Islet precursor cell (in vitro differentiated cells): ENCODE measurements at places on chromosomes 1 and 21.
A peak's percentile ranks its signal among the peaks of the same experiment; 100 is the strongest.

- no peak for DNase-seq
Measured at GRCh38 chr1:81499487-81499886, 301.2 kb upstream of the ADGRL2 start.

GRCh38 chr1:184940694-184941409, 33.5 kb downstream of the NIBAN1 start:
- DNase-seq: no peak

GRCh38 chr1:92934395-92935378, 26.6 kb downstream of the DIPK1A start:
- no peak for DNase-seq

DNA sequence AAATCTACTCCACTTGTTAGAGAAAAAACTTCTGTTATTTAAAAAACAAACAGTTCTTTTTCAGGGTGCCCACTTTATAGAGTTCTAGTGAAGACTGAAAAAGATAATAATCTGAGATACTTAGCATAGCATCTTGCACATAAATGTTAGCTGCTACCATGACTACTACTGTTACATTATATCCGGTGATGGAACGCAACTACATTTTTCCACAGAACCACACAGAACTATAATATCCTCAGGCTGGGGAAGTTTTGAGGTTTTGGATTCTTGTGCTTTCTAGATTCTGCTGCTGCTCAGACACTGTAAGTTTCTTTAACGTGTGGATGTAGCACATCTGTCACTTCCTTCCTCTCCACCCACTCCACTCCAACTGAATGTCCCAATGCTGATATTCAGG, 110.3 kb downstream of the PTPN14 start:
- no peak for DNase-seq

DNA sequence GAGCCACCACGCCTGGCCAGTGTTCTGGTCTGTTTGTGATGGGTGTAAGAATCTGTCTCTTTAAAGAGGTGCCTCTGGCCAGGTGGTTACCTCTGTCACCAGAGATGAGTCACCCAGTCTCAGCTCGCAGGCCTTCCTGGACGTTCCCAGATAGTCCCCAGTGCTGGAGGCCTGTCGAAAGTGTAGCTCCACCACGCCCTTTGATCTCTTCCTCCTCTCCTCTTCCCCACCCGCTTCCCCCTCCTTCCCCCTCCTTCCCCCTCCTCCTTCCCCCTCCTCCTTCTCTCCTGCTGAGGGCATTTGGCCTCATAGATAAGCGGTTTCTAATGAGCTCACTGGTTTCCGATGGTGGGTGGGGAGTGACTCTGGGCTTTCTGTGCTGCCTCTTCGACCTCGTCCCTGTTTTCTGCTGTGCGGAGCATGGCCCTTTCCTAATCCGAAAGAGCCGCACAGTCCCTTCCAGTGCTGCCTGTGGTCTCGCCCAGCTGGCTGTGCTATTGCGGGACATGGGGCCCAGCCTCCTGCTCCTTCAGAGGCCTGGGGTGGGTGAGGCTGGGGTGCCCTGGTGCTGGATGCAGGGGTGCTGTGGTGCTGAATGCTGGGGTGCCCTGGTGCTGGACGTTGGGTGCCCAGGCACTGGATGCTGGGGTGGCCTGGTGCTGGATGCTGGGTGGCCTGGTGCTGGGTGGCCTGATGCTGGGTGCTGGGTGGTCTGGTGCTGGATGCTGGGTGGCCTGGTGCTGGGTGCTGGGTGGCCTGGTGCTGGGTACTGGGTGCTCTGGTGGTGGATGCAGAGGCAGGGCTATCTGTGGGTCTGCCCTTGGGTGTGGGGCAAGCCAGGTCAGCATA, 19.2 kb downstream of the AGPAT3 start:
- DNase-seq: peak; percentile 96
